ENCODE measurements at places on chromosomes 4 and X.

- peak; percentile 9 for DNase-seq
These were observed 57.5 kb downstream of the GPR82 start for GRCh38 chrX:41781500-41781899.

DNA sequence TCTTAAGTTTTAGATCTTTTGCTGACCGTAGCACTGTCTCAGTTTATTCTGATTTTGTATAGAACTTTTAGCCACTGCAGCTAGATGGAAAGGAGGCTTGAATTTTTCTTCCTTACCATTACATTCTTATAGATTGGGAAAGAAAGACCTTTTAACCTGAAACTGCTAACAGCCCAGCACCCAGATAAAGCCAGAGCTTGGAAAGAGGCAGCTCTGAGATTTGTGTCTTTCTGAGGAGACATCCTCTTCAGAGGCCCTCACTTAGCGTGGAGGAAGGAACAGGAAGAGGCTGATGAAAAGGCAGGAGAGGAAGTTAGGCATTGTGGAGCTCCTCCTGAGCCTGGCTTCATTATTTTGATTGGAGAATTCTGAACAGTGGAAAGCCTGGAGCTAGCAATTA lies 35.1 kb downstream of the ATG4A start:
- DNase-seq: no peak

- no peak for DNase-seq
These were observed 56.3 kb downstream of the CCDC149 start for GRCh38 chr4:24856586-24856985.

GRCh38 chr4:111678479-111678878 lies 466.8 kb upstream of the FAM241A start:
- DNase-seq: no peak

DNA sequence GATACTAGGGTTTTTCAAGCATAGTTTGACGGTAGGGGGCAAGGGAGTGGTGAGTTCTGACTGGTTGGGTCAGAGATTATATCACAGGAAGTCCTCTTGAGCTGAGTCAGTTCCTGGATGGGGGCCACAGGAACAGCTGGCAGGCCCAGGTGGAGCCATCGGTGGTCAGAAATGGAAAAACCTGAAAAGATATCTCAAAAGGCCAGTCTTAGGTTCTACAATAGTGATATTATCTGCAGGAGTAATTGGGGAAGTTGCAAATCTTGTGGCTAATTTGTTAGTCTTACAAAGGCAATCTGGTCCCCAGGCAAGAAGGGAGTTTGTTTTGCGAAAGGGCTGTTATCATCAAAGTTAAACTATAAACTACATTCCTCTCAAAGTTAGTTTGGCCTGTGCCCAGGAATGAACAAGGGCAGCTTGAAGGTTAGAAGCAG lies 159.3 kb downstream of the PTCHD1 start:
- no peak for DNase-seq

- DNase-seq: no peak
These were observed 123.7 kb downstream of the HS6ST2 start for GRCh38 chrX:132834741-132835140.

- no peak for DNase-seq
These were observed 32.0 kb downstream of the FAM53A start for GRCh38 chr4:1652088-1652487.

DNA sequence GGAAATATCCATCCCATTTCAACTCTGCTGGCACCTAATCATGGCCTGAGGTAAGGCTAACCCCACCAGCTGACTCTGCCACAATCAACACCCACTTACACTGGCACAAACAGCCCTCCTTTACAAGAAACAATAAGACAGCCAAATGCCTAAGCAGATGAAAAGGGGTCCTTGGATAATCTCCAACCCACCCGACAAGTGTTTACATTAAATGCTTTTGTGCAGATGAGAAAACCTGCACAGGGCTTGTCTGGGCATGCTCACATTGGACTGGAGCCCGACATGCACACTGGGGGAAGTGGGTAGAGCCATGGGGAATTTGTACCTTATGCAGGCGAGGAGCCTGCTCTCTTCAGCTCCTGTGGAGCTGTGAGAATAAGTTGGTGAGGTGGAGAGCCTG lies 138.9 kb upstream of the ITM2A start:
- no peak for DNase-seq

DNA sequence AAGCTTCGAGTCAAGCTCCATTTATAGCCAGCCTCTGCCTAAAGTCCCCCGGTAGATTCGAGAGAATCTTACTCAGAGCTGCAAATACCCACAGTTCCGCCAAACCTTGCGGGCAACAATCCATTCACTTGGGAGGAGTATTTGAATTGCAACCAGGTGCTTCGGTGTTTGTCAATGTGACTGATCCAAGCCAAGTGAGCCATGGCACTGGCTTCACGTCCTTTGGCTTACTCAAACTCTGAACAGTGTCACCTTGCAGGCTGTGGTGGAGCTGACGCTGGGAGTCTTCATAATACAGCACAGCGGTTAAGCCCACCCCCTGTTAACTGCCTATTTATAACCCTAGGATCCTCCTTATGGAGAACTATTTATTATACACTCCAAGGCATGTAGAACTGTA lies 11.2 kb downstream of the CD40LG start:
- DNase-seq: no peak

GRCh38 chrX:102067966-102068723 lies 57.3 kb upstream of the TCEAL2 start:
- peak; percentile 15 for DNase-seq

- no peak for DNase-seq
These were observed 12.7 kb downstream of the DCAF16 start for GRCh38 chr4:17797808-17798207.

DNA sequence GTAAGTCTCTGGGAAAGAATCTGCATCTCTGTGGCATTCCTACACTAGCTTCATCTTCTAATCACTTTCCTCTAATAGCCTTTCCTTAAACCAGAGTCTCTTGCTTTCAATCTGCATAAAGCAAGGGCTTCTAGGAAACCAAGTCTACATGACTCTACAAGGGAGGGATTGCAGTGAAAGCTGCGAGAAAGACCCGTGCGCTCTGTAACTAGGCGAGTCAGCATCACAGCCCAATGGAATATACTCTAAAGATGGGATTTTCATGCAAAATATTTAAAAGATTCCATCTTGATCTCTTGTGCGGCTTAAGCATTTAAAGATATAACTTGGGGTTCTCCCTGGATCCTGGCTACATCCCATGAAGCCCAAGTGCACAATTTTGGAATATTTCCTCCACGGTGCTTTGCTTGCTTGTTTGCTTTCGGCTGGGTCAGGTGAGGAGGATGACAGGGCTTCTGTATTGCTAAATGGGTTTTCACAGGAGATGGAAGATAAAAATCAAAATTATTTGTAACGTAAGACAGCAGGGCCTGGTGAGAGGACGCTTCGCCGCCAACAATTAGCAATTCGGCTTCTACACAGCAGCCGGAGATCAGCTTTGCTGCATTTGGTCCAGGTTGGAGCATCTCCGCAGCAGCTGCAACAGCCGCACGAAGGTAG lies 687 bp upstream of the GRIA2 start:
- DNase-seq: no peak

DNA sequence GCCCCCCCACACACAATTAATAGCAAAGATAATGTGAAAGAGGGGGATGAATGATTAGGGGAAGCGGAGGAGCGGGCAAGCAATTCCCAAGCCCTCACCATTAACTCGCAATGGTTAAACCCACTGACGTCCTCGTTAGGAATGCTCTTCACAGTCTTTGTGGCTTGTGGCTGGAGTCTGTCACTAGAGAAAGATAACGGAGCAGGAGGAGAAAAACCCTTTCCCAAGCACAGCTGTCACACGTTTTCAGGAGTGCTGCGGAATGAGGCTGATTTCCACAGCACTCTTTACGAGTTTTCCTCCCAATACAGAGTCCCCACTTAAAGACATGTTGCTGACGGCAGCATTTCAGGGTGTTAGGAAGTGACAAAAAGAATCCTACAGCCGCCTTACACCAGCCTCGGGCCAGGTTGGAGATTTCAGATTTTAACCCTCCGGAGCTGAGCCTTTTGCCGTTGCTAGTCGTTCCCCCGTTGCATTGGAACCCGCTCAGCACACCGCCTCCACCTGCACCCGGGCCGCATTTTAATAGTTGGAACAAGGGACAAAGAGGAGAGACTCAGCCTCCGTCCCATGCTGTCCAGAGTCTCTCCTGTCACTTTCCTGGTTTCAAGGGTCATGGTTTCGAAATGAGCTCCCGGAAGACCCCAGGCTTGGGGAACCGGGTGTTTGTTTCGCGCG lies 92.2 kb downstream of the GEMIN8 start:
- no peak for DNase-seq

DNA sequence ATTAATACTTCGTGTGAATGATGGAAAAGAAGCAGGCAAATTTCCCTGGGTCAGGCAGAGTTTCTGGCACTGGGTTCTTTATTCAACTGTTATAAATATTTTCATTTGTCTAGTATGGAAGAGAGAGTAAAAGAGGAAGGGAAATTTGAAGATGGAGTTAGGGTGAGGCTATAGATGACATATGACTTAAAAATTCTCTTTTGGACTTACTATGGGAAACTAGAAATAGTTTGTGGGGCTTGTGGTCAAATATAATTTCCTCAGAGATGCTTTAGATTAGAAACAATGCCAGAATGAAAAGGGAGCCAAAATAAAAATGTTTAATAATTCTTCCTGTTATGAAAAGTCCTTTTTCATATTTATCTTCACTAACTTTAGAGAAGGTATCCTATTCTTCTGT lies 103.2 kb downstream of the GC start:
- DNase-seq: no peak

DNA sequence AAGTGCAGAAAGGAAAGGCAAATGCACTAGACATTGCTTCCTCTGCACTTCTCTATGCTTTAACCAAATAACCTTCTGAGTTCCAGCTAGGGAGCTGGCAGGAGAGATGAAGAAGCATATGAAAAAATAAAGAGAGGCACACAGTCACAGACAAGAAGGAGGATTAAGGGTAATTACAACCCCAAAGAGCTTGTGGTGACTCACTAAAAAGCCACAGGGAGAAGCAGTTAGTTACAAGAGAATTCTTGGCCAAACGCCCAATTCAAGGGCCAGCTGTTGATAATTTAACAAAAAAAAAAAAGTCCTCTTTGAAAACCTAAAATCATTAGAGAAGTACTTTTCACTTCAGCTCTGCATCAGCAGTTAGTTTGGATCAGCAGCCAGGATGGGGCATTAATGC lies 478.0 kb downstream of the KCNIP4 start:
- DNase-seq: no peak
